Stimulated activated CD8-positive, alpha-beta memory T cell treated with anti-CD3 and anti-CD28 coated beads, Interleukin-4, amount 100 ng/mL, for 4 hours (primary cell): ENCODE measurements at places on chromosomes 1 and 21.

DNA sequence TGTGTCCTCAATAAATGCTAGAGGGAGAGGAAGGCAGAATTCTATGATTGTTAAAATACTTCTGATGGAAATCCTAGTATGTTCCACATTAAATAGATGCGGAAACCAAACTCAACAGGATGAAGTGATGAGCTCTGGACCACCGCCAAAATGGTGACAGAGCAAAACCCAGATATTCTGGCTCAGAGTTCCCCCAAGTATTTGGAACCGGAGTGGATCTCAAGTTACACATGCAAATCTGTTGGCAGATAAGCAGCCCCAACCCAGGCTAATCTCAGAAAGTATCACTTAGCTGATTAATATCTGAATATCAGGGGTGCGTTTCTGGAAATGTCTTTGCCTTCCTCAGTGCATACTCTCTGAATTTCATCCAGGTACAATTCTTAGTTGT lies 17.4 kb upstream of the GRHL3 start:
- DNase-seq: no peak

DNA sequence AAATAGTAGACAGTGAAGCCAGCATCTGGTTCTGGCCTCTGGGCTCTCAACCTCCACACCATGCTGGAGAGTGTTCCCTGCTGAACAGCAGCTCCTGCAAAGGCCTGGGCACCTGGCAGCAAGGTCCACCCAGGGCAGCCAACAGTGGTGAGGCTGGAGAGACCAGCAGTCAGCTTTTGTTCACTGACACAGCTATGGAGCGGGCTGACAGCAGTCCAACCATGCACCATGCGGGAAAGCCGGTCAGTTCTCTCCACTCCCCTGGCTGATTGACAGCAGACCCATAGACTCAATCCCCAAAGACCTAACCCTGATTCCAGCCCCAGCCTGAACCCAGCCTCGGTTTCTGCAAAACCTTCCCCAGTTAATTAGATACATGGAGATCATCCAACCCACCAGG lies 49.0 kb downstream of the KLHDC7A start:
- no peak for DNase-seq

DNA sequence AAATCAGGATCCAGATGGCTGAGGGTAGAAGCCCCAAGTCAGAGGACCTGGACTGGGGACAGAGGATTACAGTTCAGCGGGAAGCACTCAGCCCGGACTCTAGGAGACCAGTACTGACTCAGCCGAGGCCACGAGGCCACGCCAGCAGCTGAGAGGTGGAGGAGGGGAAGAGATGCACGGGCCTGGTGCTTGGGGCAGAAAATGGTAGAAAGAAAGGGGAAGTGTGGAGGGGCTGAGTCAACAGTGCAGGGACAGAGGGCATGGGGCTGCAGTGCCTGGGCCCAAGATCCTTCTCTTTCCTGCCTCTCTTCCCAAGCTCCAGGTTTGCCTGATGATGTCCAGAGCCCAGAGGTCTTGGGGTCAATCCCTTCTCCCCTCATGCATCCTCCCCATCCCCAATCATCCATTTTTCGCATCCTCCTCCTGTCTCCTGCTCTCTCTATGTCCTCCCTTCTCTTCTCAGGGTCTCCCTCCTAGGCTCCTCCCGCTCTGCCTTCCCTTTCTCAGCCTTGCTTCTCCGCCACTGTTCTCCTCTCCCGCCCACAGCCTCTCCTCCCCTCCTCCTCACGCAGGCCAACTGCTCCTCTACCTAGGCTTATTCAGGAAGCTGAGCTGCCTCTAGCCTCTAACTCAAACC lies 7.7 kb downstream of the ARHGEF2 start:
- no peak for DNase-seq

DNA sequence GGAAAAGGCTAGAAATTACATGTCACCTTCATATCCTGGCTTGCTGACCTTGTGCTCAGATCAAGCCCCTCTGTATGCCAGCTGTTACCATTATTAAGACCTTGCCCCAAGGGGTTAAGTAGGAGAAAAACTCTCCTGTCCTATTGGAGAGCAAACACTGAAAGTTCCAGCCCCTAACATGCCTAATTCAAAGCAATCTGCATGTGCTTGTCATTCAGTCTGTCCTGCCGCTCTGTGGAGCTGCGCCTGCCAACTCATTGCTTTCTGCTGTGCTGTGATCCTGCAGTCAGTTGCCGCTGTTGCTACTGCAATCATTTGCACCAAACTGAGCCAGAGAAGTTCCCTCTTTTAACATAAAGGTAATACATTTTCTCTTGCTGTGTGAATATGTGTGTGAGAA lies 113.4 kb downstream of the DISP1 start:
- DNase-seq: no peak

DNA sequence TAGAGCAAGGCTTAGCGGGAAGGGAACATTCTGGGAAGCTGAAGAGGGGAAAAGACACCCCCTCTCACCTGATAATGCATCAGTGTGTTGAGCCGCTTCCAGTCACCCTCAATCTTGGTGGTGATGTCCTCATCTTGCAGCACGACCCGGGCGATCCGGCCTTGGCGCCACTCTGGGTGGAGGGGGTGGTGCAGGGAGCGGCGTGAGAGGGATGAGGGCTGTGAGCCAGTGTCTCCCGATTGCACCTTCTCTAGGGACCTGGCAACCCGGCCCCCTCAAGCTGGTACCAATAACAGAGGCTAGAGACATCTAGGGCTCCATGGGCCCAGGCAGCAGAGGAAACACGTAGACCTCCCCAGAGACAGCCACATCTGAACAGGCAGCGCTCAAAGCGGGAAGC lies 127.4 kb upstream of the CD34 start:
- DNase-seq: no peak

GRCh38 chr1:81126989-81127581 lies 673.6 kb upstream of the ADGRL2 start:
- no peak for DNase-seq

DNA sequence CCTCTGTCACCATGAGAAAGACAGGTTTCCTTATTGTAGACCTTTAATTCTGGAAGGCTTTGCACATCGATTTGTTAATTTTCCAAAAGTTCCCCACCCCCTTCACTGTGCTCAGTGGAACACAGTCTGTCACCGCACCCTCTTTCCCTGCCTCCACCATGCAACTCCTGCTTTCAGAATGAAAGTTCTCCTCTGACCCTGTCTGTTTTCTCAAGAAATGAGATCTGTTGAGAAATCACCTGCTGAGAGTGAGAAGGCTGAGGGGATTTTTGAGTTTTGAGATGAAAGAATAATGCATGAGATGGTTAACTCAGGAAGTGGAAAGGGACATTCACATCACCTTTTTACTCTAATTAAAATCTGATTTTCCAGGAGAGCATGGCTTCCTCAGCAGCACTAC lies 99.6 kb downstream of the CYYR1 start:
- DNase-seq: no peak

GRCh38 chr1:16922885-16923431 lies 1.2 kb downstream of the CROCC start:
- no peak for DNase-seq

- DNase-seq: no peak
Measured at GRCh38 chr1:50976111-50976889, 6.3 kb downstream of the CDKN2C start.

- DNase-seq: no peak
Measured at GRCh38 chr1:74767490-74767889, 34.5 kb downstream of the TYW3 start.

DNA sequence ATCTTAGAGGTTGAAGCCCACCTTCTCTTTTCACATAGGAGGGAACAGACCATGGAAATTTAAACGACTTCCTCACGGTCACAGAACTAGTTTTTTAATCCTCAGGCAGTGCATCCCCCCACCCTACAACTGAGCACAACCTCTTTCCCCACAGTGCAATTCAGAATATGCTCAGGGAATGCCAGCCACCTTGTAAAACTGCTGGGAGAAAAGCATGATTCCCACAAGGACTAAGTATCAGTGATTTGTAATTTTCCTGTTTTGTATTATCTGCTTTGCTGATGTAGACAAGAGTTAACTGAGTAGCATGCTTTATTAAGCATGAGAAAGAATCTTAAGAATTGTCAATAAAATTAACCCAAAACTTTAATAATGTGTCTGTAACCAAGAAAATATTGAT lies 23.8 kb downstream of the TMEM50A start:
- no peak for DNase-seq

DNA sequence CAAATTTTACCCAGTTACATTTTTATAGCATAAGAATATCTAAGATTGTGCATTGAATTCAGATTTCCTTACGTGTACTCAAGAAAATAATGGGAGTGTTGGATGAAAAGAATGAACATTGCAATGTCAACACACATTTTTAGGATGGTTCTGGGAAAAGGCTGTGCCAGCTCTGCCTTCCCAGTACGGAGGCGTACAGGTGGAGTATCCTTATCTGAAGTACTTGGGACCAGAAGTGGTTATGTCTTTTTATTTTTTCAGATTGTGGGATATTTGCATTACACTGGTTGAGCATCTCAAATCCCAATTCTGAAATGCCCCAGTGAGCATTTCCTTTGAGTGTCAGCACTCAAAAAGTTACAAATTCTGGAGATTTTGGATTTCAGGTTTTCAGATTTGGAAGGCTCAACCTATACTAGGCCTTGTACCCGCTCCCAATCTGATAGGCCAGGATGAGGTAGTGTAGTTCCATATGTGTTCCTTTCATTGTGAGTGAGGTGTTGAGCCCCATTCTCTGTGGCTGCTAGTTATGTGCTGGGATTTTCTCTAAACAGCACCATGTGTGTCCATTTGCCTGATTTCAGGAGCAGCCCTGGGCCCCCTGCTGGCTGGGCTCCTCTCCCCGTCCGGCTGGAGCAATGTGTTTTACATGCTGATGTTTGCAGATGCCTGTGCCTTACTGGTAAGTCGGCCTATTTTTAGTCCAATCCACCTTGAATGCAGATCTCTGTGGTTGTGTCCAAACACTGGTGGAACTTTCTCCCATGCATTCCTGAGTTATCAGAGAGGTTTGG lies 60.8 kb downstream of the SLC37A1 start:
- no peak for DNase-seq

DNA sequence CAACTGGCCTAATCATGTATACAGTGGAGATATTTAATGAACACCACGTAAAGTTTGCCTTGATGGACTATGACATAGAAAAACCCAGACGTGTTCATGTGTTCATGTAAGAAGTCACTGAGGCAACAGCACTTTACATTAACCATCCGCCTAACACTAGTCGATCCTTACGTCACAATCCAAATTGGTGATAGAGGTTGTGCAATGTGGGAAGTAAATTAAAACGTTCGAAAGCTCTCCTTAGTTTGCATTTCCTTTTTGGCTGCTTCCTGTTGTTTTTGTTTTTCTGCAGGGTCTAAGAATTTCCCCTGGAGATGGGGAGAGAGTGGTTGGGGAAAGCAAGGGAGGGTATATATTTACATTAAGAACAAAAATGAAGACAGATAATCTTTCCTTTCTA lies 587.5 kb upstream of the ADGRL2 start:
- DNase-seq: no peak

GRCh38 chr1:101920577-101920976 lies 76.1 kb downstream of the OLFM3 start:
- DNase-seq: no peak

GRCh38 chr1:1989789-1990188 lies 13.8 kb downstream of the CFAP74 start:
- no peak for DNase-seq

- no peak for DNase-seq
Measured at GRCh38 chr21:25582888-25583287, 24.4 kb downstream of the MRPL39 start.

DNA sequence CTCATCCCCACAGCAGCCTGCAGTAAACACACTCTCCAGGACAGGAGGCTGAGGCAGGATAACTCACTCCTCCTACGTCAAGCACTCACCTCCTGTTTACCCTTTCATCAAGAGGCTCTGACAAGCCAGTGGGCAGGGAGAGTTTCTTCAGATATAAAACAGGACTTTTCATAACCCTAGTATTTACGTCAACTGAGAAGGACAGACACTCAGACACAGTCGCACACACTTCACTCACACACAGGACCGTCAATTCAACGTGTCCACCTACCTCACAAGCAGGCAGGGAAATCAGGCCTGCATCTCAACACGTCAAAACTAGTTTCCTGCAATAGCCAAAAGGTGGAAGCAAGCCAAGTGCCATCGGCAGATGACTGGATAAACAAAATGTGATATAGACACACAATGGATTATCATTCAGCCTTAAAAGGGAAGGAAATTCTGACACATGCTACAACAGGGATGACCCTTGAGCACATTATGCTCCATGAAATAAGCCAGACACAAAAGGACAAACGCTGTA lies 48.6 kb downstream of the ITPKB start:
- DNase-seq: no peak

- DNase-seq: no peak
Measured at GRCh38 chr1:171898941-171899340, 57.6 kb downstream of the DNM3 start.

DNA sequence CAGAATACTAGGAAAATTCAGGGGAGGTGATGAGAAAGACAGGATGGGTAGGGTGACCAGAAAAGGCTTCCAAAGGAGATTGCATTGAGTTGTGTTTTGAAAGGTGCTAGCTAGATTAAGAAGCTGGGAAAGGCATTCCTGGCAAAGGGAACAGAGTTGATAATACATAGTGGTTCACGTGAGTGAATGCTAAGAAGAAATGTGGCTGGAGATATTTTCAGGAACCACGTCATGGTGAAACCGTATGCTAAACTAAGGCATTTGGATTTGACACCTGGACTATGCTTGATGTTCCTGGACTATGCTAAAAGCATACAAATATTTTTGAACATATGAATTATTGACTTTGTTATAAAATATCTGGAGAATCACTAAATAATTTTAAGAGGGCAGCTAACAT lies 14.7 kb downstream of the CCDC30 start:
- no peak for DNase-seq
